ENCODE measurements at places on chromosomes 11 and 22. TPM values are rescaled to one million over a fixed set of nuclear protein-coding genes. Genes with fewer than 3 reads are reported as not detected.
A peak's percentile ranks its signal among the peaks of the same experiment; 100 is the strongest.

The MUC6 gene
- total RNA-seq: not detected

The SYCE3 gene
- not detected for total RNA-seq

The C11orf52 gene
- not detected for total RNA-seq

DNA sequence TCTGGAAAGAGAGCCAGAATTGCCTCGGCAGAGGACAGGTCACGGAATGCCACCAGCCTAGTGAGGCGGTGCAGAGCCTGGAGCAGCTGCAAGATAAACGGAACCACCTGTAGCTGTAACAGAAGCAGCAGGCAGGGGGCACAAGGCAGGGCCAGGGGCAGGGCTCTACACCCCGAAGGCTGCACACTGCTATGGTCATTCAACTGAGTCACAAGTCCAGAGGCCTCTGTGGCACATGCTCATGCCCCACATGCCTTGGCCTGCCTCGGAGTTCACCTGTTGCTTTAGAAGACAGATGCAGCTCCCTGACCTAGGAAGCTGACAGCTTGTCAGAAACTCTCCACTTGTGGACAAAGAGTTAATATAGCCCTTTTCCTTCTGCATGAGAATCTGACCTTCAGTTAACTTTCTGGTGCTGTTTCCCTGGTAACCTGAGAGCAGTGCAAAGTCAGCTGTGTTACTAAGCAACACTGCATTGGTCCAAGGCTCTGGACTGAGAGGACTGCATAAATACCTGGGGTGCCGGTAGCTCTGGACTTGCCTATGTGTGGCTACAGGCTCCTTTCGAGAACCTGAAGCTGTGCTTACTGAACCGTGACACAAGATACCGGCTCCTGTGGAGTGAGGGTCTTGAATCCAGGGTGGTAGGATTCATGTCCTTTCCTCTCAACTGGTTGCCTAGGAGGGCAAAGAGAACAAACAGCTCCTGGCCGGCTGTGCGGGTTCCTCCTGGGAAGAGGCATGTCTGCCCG is 10.5 kb downstream of the COMMD9 start:
- no peak for DNase-seq

GRCh38 chr11:113593698-113594308 is 112.3 kb downstream of the TMPRSS5 start:
- no peak for DNase-seq

GRCh38 chr11:126494831-126495230 is 139.3 kb downstream of the ST3GAL4 start:
- no peak for DNase-seq

- no peak for DNase-seq
Measured at GRCh38 chr11:119316016-119316728, 758 bp downstream of the MCAM start.

The ROBO4 gene
- 220 TPM for total RNA-seq

DNA sequence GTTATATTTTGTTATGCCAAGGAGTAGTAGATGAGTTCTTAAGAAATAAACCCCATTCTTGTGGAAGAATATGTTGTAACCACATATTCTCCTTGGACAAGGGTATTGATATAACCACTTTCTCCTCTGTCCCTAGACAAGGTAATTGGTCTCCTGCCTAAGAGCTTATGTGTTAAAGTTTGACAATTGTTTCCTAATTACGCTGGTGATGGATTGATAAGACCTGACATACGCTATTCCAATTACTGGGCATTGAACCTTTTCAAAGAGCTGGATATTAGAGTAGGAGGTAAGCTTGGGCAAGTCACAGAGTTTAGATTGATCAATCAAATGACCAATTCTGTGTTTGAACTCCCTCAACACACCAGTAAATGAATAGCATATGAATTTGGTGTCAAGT is 88.9 kb downstream of the RAB38 start:
- DNase-seq: no peak

The OR8G1 gene
- total RNA-seq: not detected

The MS4A15 gene
- total RNA-seq: not detected

DNA sequence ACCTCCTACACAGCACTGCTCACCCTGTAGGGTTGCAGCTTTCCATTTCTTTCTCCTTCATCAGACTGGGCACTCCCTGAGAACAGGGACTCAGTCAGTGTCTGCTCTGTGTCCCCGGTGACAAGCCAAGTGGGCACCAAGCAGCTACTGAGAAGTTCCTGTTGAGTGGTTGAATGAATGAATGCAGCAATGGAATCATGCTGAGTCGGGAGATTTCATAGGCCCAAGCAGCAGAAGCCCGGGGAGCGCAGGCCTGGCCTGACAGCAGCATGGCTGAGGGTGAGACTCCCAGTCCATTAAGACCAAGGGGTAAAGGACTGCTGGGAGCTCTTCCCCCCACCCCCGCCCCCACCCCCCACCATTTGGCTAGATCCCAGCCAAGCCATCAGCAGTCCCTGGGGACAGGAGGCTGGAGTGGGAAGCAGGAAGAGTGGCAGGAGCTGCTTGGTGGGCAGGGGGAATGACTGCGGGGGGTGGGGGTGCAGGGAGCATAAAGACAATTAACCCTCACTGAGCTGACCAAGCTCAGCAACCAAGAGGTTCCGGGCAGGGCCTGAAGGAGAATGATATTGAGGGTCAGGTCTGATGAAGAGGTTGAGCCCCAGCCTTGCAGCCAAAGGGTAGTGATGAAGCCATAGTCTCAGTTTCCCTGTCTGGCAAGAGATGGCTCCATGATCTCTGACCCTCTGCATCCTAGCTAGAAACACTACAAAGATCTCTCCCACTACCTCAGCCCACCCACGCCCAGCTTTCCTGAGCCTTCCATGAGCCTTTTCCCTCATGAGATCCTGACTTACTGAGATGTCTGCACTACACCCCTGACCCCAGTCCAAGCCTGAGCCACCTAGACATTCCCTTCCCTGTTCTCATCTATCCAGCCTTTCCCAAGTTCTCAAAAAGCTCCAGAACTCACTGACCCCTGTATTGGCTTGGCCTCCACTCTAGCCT is 2.8 kb downstream of the PDE2A start:
- no peak for DNase-seq

DNA sequence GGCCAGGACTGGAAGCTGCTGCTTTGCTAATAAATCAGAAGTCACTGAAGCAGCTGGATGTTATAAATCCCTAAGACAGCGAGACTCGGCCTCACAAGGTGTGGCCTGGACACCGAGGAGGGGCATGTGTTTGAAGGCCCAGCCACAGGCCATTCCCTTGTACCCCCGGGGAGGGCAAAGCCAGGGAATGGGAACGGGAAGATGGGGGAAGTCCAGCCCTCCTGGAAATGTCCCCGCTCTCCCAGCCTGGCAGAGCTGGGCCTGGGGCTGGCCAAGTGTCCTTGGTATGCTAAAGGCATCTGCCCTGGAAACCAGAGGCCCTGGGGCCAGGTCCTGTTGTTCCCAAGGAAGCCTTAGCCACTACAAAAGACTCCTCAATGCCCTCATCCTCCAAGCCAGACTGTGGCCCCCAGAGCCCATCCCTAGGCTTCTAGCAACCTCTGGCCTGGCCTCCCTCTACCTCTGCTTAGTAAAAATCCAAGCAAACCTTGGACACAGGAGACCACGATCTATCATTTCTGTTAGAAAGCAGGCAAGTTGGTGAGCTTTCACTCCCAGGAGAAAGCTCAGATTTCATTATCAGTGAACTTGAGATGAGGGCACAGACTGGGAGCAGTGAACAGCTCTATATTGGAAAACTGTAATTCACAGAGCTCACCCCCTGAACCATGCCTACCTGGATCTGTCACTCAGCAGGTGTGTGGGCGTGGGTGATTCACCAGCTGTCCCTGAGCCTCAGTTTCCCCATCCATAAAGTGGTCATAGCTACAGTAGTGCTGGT is 11.0 kb downstream of the CHST1 start:
- no peak for DNase-seq

GRCh38 chr11:70603114-70603755 is 204.9 kb downstream of the CTTN start:
- DNase-seq: no peak

The JHY gene
- total RNA-seq: 1.8 TPM

DNA sequence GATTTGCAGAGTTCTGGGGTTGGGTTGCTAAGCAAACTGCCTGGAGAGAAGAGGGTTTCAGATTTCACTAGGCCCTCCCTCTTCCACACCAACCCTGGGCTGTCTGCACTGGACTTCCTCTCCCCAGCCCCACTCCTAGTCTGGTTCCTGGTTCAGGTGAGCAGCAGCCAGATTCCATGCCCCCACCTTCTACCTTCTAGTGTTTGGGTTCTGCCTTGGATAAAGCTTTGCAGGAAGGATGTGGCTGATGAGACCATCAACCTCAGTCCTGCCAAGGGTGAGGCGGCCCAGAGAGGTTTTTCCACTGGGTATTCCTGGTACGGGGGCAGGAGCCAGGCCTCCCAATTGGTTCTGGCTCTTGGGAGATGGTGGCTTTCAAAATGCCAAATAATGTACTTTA is 68.3 kb downstream of the BCR start:
- no peak for DNase-seq

- DNase-seq: no peak
Measured at GRCh38 chr11:47062736-47063135, 113.9 kb downstream of the ARFGAP2 start.

- peak; percentile 7 for DNase-seq
Measured at GRCh38 chr11:31870609-31871309, 59.6 kb upstream of the PAX6 start.

The C22orf31 gene
- not detected for total RNA-seq

- DNase-seq: no peak
Measured at GRCh38 chr11:131488238-131488637, 117.8 kb downstream of the NTM start.

The MIAT gene
- total RNA-seq: 0.26 TPM

GRCh38 chr11:15189641-15190365 is 75.1 kb downstream of the INSC start:
- no peak for DNase-seq

The FGF19 gene
- not detected for total RNA-seq

The MIOX gene
- total RNA-seq: not detected

DNA sequence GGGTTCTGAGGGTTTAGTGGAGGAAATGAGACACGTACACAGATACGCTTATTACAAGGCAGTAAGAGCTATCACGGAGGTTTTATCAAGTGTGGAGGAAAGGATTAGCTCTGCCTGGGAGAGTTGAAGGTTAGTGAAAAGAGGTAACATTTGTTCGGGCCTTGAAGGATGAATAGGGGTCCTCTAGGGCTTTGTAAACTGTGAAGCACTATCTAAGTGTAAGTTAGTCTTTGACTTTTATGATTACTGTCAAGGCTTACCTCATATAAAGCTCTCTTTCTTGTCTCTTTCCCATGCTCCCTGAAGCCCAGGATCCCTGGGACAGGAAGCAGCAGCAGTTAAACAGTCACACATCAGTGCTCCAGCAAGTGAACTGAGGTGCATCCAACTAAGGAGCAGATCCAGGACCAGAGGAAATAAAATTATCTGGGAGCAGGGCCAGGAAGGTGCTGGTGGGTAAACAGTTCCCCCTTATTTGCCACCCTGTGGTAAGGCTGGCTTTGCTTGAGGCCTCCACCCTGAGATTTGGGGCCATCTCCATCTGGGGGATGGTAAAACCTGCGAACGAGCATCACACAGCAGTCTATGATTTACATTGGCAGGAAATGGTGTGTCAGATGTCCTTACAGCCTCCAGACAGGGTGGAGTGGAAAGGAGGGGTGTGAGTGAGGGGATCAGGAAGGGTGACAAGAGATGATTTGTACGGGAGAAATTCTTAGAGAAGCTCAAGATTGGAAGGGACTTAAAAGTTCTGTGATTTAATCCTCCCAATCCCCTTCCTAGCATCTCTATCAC is 27.2 kb downstream of the GVQW3 start:
- DNase-seq: no peak

- DNase-seq: no peak
Measured at GRCh38 chr11:72079819-72080325, 470 bp downstream of the NUMA1 start.

The OR56A1 gene
- not detected for total RNA-seq

- no peak for DNase-seq
Measured at GRCh38 chr11:118851970-118852369, 31.7 kb upstream of the CXCR5 start.

The INPPL1 gene
- 65.5 TPM for total RNA-seq

- no peak for DNase-seq
Measured at GRCh38 chr11:123856444-123856843, 29.0 kb downstream of the TMEM225 start.

GRCh38 chr11:33863418-33864172 is 28.3 kb downstream of the LMO2 start:
- DNase-seq: no peak

- DNase-seq: no peak
Measured at GRCh38 chr11:2653198-2653551, 46.6 kb downstream of the KCNQ1OT1 start.

GRCh38 chr11:82732734-82733443 is 775 bp downstream of the FAM181B start:
- no peak for DNase-seq

DNA sequence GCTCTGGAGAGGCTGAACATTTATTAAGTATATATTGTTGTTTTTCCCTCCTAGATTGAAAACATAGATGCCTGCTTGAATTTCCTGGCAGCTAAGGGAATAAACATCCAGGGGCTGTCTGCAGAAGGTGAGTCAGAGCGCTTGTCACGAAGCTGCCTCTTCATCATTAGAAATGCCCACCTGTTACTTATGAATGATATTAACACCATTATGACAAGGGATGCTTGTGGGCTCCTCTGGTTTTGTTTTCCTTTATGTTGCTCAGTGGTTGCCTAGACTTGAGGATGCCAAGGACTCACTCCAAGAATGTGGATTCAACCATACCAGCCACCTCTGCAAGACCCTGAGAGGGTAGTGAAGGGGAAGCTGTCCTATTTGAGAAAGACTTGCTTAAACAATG is 156.2 kb downstream of the NAV2 start:
- DNase-seq: no peak

The TMEM86A gene
- total RNA-seq: 0.92 TPM

DNA sequence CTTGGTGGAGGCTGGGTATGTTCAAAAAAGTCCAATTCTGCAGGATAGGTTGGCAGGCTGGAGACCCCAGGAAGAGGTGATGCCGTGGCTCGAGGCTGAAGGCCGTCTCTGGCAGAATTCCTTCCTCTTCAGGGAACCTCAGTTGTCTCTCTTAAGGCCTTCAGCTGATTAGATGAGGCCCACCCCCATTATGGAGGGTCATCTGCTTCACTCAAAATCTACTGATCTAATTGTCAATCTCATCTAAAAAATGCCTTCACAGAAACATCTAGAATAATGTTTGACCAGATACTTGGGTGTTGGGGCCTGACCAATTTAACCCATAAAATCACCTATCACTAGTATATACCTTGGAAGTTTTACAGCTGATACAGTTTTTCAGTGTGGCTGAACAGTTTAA is 27.4 kb upstream of the GSTP1 start:
- no peak for DNase-seq

DNA sequence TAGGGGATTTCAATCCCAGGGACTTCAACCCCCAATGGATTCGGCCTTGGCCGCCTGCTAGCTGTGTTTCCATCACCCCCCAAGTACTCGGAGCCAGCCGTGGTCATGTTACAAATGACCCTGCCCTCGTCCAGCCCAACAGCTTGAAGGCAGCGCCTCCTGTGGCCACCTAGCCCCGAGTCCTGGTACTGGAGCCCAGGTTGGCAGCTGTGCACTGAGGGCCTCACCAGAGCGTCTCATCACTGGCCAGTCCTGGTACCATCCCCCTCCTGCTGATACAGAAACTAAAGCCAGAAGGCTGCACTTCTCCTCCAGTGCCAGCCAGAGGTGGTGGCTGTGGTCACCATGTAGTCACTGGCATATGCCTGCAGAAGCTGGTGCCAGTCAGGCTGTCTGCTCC is 44.9 kb upstream of the FADD start:
- no peak for DNase-seq

GRCh38 chr22:44426981-44427380 is 71.1 kb downstream of the RTL6 start:
- DNase-seq: no peak

- DNase-seq: peak; percentile 75
Measured at GRCh38 chr11:76782531-76783293, 444 bp upstream of the TSKU start.

- DNase-seq: no peak
Measured at GRCh38 chr11:82384308-82384707, 349.4 kb downstream of the FAM181B start.

The FGF4 gene
- not detected for total RNA-seq
